ENCODE measurements at places on chromosomes 2 and 18. TPM values are rescaled to one million over a fixed set of nuclear protein-coding genes. Genes with fewer than 3 reads are reported as not detected.

The SS18 gene
- total RNA-seq: 90.3 TPM

GRCh38 chr18:58515175-58515775 lies 113.6 kb downstream of the ALPK2 start:
- H3K36me3 ChIP-seq: no peaks in the 10 kb centered on the region
- no peaks in the 10 kb centered on the region for H3K27me3 ChIP-seq
- no peak for DNase-seq
- H3K27ac ChIP-seq: no peak overlapping the region

DNA sequence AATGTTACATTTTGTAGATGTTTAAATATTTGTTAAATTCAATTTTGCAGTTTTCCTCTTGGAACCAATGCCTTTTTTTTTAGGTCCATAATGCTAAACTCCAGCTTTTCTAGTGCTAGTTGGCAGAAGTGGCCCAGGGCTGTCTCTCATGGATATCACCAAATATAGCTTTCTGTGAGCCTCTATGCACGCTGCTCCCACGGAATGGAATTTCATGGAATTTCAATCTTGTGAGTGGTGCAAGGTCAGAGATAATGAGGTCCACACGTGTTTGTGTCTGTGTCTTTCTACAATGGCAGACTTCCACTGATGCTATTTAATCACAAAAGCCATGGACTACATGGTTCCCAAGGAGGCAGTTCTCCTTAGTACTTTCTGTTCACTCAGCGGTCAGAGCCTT lies 191.5 kb upstream of the PARD3B start:
- H3K4me3 ChIP-seq: no peak overlapping the region
- no peaks in the 10 kb centered on the region for H3K27me3 ChIP-seq
- no peak for DNase-seq
- no peaks in the 10 kb centered on the region for H3K36me3 ChIP-seq
- no peaks in the 10 kb centered on the region for H3K4me1 ChIP-seq
- no peak overlapping the region for H3K27ac ChIP-seq

The ASB18 gene
- not detected for total RNA-seq

DNA sequence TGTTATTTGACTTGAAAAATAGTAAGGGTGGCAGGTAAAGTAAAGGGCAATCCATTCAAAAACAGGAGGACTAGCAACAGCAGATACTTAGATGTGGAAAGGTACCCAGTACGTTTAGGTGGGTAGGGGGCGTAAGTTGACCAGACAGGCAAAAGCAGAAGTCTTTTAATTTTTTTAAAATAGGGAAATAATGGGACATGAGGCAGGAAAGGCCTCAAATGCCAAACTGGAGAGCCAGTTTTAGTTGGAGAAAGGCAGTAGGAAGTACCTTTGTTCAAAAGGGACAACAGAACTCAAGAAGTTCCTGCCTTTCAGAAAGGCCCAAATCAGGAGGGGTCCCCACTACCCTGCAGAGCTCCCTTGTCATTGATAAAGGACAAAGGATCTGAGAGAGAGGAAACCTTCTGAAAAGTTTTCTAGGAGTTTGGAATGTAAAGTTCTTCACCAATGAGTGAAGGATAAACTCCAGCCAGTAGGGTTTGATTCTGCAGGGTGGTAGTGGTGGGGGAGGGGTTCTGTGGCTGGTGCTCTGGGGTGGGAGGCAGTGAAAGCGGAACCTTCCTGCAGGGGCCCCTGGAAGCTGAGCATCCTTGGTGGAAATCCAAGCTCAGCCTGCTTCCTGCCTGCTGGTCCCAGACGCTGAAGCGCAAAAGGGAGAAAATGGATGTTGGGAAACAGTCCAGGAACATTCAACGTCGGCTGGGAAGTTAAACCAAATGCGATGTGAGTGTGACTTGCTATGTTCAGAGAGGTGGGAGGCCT lies 40.1 kb downstream of the TMEM17 start:
- H3K36me3 ChIP-seq: no peaks in the 10 kb centered on the region
- H3K27ac ChIP-seq: no peak overlapping the region
- DNase-seq: no peak
- no peaks in the 10 kb centered on the region for H3K4me1 ChIP-seq

- H3K36me3 ChIP-seq: no peaks in the 10 kb centered on the region
- H3K27me3 ChIP-seq: no peaks in the 10 kb centered on the region
- peaks cover 9% of the 10 kb centered on the region for H3K4me1 ChIP-seq
Observed at GRCh38 chr2:205107810-205108209, 562.5 kb downstream of the PARD3B start.

DNA sequence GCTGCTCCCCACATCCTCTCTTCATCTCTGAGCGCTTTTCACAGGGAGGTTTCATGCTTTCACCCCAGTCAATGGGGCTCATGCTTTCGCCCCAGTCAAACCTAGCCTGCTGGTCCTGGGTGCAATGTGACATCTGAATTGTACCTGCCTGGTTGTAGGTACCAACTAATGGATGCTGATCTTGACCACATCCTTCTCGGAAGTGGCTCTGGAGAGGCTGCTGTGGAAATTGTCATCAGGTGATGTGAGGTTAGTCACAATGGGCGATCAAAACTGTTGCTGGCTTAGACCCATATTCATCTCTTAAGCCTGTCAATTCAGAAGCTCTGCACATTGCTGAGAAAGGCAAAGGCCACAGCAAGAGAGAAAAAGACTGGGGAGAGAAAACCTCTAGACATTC lies 32.7 kb upstream of the ALKAL2 start:
- no peak overlapping the region for H3K4me3 ChIP-seq
- H3K36me3 ChIP-seq: no peaks in the 10 kb centered on the region
- no peak for DNase-seq
- no peaks in the 10 kb centered on the region for H3K4me1 ChIP-seq
- H3K27ac ChIP-seq: no peak overlapping the region
- no peaks in the 10 kb centered on the region for H3K27me3 ChIP-seq

The NT5C1B gene
- total RNA-seq: not detected

- no peak overlapping the region for H3K4me3 ChIP-seq
- H3K4me1 ChIP-seq: no peaks in the 10 kb centered on the region
- no peaks in the 10 kb centered on the region for H3K36me3 ChIP-seq
- no peak overlapping the region for H3K27ac ChIP-seq
- H3K27me3 ChIP-seq: no peaks in the 10 kb centered on the region
Observed at GRCh38 chr2:185583058-185583816, 155.4 kb upstream of the FSIP2 start.

GRCh38 chr2:1808981-1809422 lies 64.7 kb upstream of the PXDN start:
- no peak for DNase-seq
- no peaks in the 10 kb centered on the region for H3K4me1 ChIP-seq
- no peak overlapping the region for H3K4me3 ChIP-seq
- no peaks in the 10 kb centered on the region for H3K27me3 ChIP-seq
- no peak overlapping the region for H3K27ac ChIP-seq
- H3K36me3 ChIP-seq: no peaks in the 10 kb centered on the region

DNA sequence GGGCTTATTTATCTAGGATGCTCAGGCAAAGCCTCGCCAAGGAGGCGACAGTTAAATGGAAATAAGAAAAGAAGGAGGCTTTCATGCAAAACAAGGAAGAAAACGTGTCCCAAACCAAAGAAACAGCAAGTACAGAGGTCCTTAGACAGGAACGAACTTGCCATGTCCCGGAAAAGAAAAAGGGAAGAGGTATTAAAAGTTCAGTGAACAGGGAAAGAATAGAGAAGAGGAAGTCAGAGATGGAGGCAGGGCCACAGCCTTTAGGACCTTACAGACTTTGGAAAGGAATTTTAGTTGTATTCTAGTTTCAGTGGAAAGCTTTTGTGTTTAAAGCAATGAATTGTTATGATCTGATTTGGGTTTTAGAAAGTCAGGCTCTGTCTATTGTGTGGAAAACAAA lies 22.1 kb downstream of the IKZF2 start:
- no peak overlapping the region for H3K27ac ChIP-seq
- H3K4me1 ChIP-seq: peaks cover 3% of the 10 kb centered on the region
- H3K36me3 ChIP-seq: no peaks in the 10 kb centered on the region
- no peak for DNase-seq

GRCh38 chr2:63484901-63485300 lies 103.4 kb downstream of the WDPCP start:
- no peaks in the 10 kb centered on the region for H3K27me3 ChIP-seq
- DNase-seq: no peak
- H3K27ac ChIP-seq: no peak overlapping the region
- H3K4me3 ChIP-seq: no peak overlapping the region

DNA sequence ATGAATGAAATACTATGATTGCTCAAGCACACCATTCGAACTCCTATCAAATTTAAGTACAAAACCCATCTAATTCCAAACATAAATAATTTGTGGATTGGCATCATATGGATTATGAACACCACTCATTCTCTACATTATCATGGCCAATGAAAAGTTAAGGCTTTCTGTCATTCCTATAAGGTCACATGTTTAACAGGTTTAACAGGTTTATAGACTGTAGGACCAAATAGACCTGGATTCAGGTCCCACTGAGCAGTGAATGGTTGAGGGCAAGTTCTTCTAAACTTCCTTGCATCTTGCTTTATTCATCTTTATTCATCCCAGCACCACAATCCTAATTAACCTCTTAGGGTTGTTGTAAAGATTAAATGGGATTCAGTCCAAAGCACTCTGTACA lies 33.4 kb downstream of the FBXO36 start:
- no peaks in the 10 kb centered on the region for H3K27me3 ChIP-seq
- no peak overlapping the region for H3K27ac ChIP-seq
- no peaks in the 10 kb centered on the region for H3K36me3 ChIP-seq
- no peak overlapping the region for H3K4me3 ChIP-seq
- no peaks in the 10 kb centered on the region for H3K4me1 ChIP-seq

The NETO1 gene
- total RNA-seq: 0.50 TPM

The PSMA8 gene
- total RNA-seq: not detected

The ASIC4 gene
- total RNA-seq: not detected

- H3K4me1 ChIP-seq: no peaks in the 10 kb centered on the region
- H3K27ac ChIP-seq: no peak overlapping the region
- no peak for DNase-seq
- H3K36me3 ChIP-seq: no peaks in the 10 kb centered on the region
Observed at GRCh38 chr2:26886736-26887135, 38.8 kb downstream of the DPYSL5 start.

DNA sequence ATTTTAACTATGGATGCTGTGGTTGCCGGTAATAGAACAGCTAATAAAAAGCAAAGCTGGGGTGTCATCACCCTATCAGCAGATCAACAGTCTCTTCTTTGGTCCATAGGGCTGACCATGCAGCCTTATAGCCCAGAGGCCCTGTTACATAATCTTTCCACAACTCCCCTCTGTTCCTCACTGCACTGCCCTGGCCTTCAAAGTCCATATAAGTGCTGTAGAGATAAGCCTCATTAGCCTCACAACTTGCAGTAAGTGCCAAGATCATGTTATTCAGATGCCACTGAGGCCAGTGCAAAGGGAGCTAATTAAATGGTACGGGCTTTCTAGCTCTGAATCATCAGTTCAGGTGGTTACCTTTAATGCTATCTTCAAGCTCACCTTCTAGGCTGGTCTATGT lies 89.7 kb upstream of the CXCR4 start:
- H3K27ac ChIP-seq: peak overlapping the region; percentile 27
- H3K27me3 ChIP-seq: no peaks in the 10 kb centered on the region
- no peaks in the 10 kb centered on the region for H3K36me3 ChIP-seq
- H3K4me3 ChIP-seq: no peak overlapping the region
- DNase-seq: no peak

- H3K36me3 ChIP-seq: no peaks in the 10 kb centered on the region
- H3K4me1 ChIP-seq: no peaks in the 10 kb centered on the region
- no peak overlapping the region for H3K4me3 ChIP-seq
- no peaks in the 10 kb centered on the region for H3K27me3 ChIP-seq
Observed at GRCh38 chr18:78621141-78621755, 358.4 kb upstream of the SALL3 start.

DNA sequence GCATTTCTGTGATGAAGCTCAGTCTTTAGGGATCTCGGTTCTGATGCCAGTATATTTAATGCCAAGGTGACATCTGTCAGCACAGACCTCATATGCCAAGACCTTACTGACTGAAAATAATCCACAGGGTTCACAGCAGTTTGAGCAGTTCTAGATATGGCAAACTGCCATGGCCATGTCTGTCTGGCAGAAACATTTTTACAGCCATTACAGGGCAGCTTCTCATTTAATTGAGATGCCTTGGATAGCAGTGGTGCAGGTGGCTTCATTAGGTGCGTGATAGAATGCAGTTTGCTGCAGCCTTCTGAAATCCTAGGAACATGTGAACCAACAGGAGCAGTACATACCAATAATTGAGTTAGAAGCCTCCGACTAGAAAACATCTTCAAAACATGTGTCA lies 510.6 kb downstream of the XIRP2 start:
- no peak overlapping the region for H3K27ac ChIP-seq
- DNase-seq: no peak
- H3K4me1 ChIP-seq: no peaks in the 10 kb centered on the region
- H3K27me3 ChIP-seq: no peaks in the 10 kb centered on the region
- no peak overlapping the region for H3K4me3 ChIP-seq
- no peaks in the 10 kb centered on the region for H3K36me3 ChIP-seq

DNA sequence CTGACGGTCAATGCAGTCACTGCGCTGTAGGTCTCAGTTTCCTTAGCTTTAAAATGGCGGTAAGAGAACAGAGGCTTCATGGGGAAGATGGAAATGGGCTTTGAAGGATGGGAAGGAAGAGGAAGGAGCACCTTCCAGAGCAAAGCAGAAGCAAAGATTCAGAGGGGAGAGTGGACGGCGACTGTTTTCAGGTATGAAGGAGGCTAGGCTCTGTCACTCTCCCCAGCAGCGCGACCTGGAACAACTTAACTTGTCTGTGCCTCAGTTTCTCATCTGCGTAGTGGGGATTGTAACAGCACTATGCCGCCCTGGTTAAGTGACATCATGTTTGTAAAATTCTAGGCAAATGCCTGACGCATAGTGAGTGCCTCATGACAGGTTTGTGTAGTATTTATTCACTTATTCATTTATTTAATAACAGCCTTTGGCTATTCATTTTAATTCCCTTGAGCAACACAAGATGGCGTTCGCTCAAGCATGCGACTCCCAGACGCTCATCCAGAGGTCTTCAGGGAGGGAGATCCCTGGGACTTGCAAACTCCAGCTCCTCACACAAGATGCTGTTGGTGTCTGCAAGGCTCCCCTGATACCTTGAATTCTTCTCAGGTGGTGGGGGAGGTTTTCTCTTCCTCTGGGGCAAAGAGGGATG lies 336.3 kb downstream of the DYSF start:
- H3K4me1 ChIP-seq: no peaks in the 10 kb centered on the region
- no peaks in the 10 kb centered on the region for H3K36me3 ChIP-seq
- H3K4me3 ChIP-seq: no peak overlapping the region

GRCh38 chr2:180322781-180323180 lies 315.7 kb upstream of the CWC22 start:
- DNase-seq: no peak
- H3K27me3 ChIP-seq: no peaks in the 10 kb centered on the region
- no peak overlapping the region for H3K4me3 ChIP-seq
- no peak overlapping the region for H3K27ac ChIP-seq
- H3K4me1 ChIP-seq: no peaks in the 10 kb centered on the region
- no peaks in the 10 kb centered on the region for H3K36me3 ChIP-seq
